ENCODE measurements at places on chromosomes 12 and 14. TPM values are rescaled to one million over a fixed set of nuclear protein-coding genes. Genes with fewer than 3 reads are reported as not detected.
A peak's percentile ranks its signal among the peaks of the same experiment; 100 is the strongest.

DNA sequence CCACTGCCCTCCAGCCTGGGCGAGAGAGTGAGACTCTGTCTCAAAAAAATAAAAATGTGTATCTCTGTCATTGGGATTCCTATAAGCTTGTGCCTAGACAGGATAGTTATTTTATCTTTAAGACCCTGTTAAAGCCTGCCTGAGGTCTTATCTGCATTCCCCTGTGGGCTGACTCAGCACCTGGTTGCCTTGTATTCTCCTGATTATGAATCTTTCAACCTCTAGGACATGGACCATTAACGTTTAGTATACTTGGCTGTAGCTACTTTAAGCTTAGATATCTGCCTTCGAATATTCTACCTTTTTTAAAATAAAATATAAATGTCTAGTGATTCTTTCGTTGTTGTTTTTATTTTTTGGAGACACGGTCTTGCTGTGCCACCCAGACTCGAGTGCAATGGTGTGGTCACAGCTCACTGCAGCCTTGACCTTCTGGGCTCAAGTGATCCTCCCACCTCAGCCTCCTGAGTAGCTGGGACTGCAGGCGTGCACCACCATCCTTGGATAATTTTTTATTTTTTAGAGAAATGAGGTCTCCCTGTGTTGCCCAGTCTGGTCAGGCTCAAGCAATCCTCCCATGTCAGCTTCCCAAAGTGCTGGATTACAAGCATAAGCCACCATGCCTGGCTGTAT is 41.3 kb downstream of the RESF1 start:
- DNase-seq = no peak

The B4GALNT1 gene
- total RNA-seq = 1.5 TPM

The RIC8B gene
- total RNA-seq = 23.6 TPM

GRCh38 chr12:79737875-79738718 is 47.3 kb upstream of the PAWR start:
- no peak for DNase-seq

DNA sequence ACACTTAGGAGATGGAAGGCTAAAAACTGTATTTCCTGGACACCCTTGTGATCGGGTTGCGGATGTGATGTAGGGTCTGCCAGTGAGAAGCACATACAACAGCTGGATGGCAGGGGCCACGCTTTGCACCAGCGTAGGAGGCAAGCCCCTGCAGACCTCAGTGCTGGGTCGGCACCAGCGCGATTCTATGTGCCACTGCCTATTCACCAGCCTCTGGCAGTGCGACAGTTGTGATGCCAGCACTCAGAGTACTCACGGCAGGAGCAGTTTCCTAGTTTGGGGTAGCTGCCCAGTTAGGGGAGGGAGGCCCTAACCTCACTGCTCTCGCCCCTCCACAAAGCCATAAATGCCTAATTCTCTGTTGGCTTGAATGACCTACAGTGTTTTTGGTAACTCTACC is 31.6 kb downstream of the SPTLC2 start:
- DNase-seq = no peak

The GARIN6 gene
- not detected for total RNA-seq

GRCh38 chr12:47038270-47038748 is 41.1 kb upstream of the PCED1B start:
- DNase-seq = no peak

- no peak for DNase-seq
These were observed 10.9 kb downstream of the HDAC7 start for GRCh38 chr12:47808574-47809365.

The MEG3 gene
- total RNA-seq = 1.3 TPM

The MSI1 gene
- 51.9 TPM for total RNA-seq

DNA sequence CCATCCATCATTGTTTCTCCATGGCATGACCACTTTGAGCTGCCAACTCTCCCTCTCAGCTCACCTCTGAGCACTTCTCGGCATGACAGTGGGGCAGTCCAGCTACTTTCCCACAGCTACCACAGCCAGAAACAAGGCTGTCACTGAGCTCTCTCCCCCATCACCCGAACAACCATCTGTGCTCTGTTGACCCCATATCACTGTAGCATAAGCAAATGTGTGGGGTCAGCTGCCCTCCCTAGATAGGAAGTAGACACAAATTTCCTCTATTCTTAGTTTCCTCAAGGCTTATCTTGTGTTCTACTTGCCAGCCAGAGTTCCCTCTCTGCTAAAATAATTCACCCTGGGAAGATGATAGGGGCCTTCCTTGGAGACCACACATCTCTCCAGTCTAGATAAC is 82.6 kb upstream of the FUT8 start:
- no peak for DNase-seq

The SLC39A2 gene
- total RNA-seq = 0.22 TPM

- no peak for DNase-seq
These were observed 27.6 kb upstream of the FOXN3 start for GRCh38 chr14:89444516-89445125.

- no peak for DNase-seq
These were observed 172.2 kb downstream of the FLRT2 start for GRCh38 chr14:85702191-85702590.

DNA sequence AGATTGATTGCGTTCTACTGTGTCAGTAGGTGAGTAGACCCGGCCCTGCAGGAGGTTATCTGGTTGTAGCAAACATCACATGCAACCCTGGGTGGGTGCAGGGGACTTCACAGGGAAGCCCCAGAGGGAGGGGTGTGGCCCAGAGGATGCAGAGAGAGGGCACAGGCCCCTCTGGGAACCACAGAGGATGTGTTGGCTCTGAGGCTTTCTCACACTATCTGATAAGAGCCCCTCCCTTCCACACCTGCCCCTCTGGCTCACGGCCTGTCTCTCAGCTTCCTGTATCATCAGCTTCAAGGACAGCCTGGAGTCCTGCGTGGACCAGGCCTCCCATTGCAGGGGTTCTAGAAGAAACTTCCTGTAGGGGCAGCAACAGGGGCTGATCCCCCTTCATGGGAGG is 101.9 kb downstream of the RIN3 start:
- no peak for DNase-seq

DNA sequence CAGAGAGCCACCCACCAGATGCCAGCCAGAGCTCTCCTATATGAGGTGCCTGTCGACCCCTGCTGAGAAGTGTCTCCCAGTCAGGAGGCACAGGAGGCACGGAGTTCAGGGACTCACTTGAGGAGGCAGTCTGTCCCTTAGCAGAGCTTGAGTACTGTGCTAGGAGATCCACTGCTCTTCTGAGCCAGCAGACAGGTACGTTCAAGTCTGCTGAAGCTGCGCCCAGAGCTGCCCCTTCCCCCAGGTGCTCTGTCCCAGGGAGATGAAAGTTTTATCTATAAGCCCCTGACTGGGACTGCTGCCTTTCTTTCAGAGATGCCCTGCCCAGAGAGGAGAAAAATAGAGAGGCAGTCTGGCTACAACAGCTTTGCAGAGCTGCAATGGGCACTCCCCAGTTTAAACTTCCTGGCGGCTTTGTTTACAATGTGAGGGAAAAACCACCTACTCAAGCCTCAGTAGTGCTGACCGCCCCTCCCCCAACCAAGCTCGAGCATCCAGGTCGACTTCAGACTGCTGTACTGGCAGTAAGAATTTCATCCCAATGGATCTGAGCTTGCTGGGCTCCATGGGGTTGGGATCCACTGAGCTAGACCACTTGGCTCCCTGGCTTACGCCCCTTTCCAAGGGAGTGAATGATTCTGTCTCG is 146.7 kb upstream of the USP15 start:
- no peak for DNase-seq

GRCh38 chr12:51320311-51320694 is 3.7 kb downstream of the BIN2 start:
- no peak for DNase-seq

The AICDA gene
- not detected for total RNA-seq

DNA sequence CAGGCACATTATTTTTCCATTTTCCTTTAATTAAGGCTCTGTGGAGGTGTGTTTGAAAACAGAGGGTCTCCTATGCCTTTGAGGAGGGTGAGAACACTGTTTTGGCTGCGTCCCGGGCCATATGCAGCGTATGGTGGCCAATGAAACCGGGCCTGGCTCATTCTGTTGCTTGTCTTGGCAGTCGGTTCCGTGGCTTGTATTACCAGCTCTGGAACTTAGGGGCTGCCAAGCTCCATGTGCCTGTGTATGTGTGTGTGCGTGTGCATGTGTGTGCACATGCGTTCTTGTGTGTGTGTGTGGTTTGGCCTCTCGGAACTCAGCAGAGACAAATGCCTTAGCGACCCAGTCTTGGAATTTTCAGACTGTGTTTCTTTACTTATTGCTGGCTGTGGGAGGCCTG is 2.7 kb downstream of the JDP2 start:
- no peak for DNase-seq

The KCNH3 gene
- total RNA-seq = 0.24 TPM

The ANAPC7 gene
- total RNA-seq = 81.2 TPM

GRCh38 chr14:33676135-33676566 is 274.7 kb downstream of the EGLN3 start:
- peak; percentile 36 for DNase-seq

The CCDC196 gene
- total RNA-seq = not detected

DNA sequence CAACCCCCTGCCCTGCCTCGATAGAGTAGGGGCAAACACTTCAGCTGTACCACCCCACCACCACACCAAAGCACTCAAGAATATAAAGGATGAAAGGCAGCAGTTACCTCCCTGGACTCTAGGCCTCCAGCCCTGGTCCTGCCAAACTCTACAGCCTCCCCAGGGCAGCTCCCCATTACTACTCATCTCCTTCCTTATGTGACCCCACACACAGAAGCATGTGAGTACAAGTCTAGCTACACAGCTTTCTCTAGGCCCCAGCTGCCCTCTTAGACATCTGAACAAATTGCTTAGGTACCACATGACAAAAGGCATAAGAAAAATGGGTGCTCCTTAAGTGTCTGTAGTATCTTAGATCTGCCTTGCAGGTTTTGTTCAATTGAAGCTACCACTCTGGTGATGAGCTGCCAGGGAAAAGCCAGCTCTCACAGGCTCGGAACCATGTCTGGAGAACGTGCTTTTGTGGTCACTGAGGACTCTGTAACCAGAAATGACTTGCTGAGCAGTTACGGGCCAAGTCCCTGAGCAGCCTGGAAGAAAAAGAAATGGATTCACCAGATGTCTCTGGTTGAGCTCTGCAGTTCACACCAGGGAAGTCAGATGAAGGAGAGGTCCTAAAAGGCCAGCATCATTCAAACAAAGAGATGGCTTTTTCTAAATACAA is 32.8 kb downstream of the FMNL3 start:
- no peak for DNase-seq

- DNase-seq = no peak
These were observed 5.1 kb downstream of the TESC start for GRCh38 chr12:117093918-117094630.

The LRRC43 gene
- total RNA-seq = 0.35 TPM

DNA sequence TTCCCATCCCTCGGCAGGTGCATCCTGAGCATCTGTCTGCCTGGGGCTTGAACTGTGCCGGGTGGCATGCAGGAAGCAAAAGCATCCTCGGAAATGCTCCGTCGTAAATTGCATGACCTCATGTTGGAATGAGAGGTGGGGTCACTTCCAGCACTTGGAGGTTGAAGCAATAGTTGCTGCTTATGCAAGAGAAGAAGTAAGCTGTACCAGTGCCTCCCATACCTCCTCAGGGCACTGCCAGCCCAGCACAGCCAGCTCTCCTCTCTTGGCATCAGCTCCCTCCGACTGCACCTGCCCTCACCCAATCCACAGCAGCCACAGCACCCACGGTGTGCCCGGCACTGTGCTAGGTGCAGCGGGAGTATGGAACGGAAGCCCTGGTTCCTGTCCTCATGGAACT is 11.5 kb downstream of the TEAD4 start:
- no peak for DNase-seq

The SIX4 gene
- total RNA-seq = 38.9 TPM

GRCh38 chr14:91405241-91405721 is 12.3 kb downstream of the CCDC88C start:
- DNase-seq = no peak

DNA sequence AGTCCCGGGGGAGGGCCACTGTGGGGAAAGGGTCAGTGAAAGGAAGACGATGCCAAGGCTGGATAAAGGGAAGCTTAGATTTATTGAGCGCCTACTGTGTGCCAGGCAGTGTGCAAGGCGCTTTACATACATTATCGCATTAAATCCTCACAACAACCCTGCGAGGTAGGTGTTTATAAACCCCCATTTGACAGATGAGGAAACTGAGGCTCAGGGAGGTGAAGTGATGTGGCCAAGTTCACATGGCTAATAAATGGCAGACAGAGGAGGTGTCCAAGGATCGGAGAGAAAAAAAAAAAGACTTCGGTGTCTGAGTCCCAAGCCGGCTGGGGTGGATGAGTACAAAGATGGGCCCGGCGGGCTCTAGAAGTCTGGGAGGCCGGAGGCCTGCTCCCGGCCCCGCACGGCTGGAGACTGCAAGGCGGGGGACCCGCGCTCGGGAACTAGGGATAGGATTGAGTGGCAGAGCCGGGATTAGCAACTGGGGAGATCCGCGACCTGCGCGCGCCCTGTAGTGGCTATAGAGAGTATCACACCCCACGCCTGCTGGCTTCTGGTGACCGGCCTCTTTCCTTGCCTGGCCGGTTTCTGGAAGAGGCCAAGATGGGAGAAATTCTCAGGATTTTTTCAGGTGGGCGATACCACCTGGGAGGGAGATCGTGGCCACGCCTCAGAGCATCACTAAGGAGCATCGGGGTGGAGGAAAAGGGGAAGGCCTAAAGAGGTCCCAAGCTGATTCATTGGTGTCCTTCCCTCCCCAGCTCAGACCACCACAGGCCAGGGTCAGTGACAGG is 3.9 kb downstream of the DDN start:
- no peak for DNase-seq

DNA sequence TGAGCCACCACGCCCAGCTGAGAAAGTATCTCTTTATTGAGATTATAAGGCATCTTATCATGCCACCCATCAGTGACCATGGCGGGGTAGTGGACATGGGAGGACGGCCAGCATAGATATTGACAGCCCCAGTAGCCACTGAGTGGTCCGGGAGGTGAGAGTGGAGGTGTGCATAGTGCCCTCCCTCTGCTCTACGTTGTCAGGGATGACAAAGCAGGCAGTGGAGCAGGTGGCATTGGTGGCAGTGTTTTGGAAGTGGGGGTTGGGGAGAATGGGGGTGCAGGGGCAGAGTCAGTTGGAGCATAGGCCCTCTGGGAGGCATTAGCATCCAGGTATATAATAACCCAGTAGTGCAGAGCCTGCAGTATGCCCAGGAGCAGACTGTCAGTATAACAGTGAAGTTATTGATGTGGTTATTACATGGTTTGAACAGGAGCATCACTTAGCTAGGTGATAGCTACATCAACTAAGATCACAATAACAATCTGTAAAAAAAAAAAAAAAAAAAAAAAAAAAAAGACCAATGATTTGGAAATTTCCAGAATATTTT is 41.1 kb downstream of the GNG2 start:
- no peak for DNase-seq

DNA sequence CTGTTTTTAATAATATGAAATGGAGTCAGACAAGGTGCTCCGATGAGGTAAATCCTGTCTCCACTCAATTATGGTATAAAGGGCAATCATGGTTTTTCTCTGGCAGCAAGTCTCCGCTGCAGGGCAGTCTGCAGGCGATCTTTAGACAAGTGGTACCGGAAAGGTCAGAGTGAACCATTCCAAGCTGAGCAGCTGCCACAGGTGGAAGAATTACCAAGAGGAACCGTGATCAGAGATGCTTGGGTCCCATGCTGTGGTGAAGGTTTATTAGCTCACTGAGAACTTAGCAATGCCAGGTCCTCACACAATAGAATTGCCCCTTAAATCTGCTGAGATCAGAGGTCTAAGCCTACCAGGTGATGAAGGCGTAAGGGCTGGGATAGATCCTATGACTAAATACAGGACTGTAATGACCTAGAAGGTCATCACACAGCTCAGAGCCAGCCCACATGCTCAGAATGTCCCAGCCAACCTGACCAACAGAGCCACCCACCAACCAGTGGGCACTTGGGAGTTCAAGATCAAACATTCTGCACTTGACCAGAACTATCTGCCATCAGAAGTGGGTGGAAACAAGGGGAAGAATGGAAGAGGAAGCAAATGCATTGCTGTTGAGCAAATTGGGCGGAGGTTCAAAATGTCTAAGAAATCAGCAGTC is 175.2 kb upstream of the BCL2L14 start:
- no peak for DNase-seq
